ENCODE measurements at places on chromosomes 12 and 14.

DNA sequence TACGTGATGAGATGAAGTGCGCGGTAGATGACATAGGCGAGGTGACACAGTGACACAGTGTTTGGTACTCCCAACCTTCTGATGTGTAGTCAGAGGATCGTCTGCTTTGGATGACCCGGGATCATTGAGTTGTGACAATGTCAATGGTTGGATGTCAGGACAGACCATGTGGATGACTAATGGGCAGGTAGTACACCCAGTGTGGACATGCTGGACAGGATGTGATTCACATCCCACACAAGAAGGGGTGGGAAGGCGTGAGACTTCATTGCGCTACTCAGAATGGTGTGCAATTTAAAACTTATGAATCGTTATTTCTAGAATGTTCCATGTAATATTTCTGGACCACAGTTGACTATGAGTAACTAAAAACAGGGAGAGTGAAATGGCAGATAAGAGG, 23.8 kb downstream of the MAP3K9 start:
- no peak for DNase-seq

DNA sequence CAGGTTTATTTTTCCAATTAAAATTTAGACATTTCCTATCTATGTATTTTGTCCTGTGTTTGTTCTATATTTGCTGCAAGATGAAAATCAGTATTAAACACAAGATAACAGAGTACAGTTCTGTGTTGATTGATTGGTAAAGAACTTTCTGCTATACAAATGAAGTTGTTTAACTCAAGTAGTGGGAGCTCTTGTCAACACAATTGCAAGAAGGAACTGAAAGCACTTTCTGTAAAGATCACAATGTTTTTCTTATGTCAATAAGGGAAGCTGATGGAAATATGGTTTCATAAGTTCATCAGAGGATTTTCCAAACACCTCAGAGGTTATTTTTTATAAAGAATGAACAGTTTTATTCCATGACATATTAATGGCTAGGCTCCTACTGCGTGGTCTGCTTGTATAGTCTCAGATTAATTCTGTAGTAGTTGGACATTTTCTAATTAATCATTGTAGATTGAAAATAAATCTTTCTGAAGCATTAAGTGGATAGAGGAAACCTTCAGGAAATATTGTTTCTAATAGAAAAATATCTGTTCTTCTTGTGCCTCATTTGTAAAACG, 379.5 kb downstream of the LRFN5 start:
- no peak for DNase-seq

GRCh38 chr12:27575762-27576118, 51.7 kb downstream of the PPFIBP1 start:
- DNase-seq: no peak

- no peak for DNase-seq
Observed at GRCh38 chr14:99177886-99178835, 93.8 kb downstream of the BCL11B start.

GRCh38 chr12:43636725-43637463, 84.9 kb upstream of the ADAMTS20 start:
- DNase-seq: no peak

- no peak for DNase-seq
Observed at GRCh38 chr14:81805785-81806184, 272.1 kb upstream of the SEL1L start.
